ENCODE measurements at places on chromosomes 1 and 21.

GRCh38 chr1:106912131-106912530, 144.3 kb upstream of the PRMT6 start:
- DNase-seq: no peak

DNA sequence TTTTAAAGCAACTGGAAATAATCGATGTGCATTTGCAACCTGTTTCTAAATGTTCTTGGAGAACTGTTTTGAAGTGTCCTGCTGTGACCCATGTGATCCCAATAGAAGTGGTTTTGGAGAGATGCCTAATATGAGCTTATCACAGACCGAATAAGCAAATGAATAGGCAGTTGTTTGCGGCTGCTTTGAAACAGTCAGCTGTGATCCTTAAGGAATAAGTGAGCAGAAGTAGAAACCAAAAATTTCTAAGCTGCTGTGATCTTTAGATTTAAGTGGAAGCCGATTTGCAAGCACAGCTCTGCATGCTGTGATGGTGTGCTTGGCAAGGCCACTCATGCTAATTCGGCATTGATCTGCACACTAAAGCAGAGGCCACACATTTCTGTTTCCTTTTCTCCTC, 329.5 kb upstream of the DUSP10 start:
- DNase-seq: no peak

- no peak for DNase-seq
These were observed 102.3 kb downstream of the TNFSF18 start for GRCh38 chr1:172948457-172948856.

DNA sequence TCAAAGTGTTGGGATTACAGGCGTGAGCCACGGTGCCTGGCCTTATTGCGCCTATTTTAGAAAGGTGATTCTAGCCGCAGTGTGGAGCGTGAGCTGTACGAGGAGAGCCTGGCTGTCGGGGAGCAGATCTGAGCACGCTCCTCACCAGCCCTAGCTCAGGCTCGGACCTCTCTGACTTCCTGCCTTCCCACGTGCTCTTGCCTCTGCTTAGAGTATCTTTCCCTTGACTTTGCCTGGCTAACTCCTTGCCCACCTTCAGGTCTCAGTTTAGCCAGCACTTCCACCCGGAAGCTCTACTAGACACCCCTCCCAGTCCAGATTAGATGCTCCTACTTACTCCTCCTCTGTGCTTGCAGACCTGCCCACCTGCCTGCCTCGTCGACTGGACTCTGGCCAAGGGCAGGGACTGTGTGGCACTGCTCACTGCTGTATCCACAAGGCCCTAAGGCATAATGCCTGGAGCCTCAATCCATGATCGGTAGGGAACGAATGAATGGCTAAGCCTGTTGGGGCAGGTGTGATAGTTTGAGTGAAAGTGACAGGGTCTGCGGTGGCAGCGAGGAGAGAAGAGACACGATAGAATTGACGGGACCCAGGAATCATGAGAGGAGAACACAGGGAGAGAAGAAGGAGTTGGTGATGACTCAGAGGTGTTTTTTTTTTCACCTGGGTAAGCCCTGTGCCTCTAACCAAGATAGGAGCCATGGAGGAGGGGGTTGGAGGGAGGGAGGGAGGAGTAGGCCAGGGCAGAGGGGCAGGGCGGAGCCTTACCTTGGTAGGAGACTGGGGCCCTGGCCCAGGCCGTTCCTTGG, 28.1 kb upstream of the WASF2 start:
- DNase-seq: no peak

DNA sequence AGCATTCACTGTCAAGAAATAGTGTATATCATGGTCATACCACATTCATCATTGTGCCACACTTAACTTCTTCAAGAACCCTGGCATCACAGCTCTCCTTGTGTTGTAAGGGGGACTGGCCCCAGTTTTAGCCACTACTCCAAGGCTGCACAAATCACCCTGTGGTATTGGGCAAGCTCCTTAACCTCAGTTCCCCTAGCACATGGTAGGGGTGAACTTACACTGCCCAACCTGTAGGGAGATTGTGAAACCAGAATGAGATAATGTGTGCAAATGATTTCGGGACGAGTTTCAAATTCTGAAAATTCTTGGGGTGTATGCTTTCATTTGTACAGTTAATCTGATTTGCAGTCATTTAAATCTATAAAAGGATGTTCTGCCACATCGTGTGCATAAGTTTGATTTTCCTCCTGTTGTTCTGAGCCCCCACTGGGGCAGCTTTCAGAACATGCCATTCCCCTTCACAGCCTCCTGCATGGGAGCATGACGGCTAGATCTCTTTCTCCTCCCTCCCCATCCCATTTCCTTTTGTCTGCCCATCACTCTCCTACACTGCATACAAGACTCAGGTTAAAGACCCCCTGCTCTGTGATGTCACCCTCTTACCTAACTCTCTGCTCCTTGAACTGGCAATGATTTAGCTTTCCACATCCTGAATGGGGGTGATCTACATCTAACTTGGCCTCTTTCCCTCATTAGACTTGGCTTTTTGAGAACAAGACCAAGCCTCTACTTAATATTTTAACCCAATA, 290.3 kb downstream of the CHRM3 start:
- DNase-seq: no peak

GRCh38 chr1:24181619-24182018, 5.5 kb downstream of the IFNLR1 start:
- no peak for DNase-seq

- DNase-seq: no peak
These were observed 191.4 kb downstream of the AMY1C start for GRCh38 chr1:103941086-103941485.

DNA sequence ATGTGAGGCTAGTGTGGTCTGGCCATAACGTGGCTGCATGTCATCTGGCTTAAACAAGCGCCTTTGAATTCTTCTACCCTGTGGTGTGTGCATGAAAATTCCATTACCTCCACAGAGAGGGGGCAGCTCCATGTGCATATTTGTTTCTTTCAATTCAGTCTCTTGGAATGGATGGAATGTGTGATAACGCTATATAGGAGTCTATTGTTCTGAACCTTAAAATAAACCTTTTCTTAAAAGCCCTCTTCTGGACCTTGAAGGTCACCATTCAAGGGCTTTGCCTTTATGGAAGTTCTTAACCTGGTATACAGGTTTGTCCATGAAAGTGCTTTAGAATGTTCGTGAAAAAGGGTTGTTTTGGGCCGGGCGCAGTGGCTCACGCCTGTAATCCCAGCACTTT, 118.2 kb upstream of the ADGRL2 start:
- DNase-seq: no peak

GRCh38 chr1:3032371-3033039, 11.2 kb downstream of the ACTRT2 start:
- no peak for DNase-seq

GRCh38 chr1:76418531-76418930, 344.0 kb downstream of the ST6GALNAC3 start:
- no peak for DNase-seq

DNA sequence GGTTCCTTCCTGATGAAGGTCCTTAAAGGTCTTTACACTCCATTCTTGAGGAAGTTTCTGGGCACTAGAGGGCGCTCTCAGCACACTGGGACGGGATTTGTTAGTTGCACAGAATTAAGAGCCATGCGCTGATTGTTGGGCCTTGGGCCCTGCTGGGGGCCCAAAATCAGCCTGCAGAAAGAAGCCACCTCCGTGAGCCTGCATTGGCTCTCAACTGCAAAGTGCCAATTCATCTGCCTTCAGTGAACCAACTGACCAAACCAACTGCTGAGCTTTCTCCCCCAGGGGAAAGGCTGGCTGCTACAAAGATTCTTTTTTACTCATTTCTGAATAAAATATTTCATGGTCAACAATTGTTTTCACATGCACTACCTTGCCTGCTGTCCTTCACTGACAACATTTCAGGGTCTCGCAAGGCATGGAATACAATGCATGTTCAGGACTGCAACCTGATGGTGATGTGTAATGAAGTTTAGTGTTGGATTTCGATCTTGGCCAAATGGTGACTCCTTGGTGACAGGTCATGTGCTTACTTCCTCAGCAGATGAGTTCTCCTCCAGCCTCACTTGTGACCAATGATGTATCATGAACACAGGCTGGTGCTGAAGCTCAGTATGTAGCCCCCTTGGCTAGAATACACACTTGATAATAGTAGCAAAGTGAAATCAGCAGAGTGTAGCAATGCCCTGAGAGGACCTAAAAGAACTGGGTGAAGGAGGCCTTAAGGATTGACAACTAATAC, 45.7 kb upstream of the PRDX6 start:
- DNase-seq: peak; percentile 69

GRCh38 chr1:107183011-107183410, 42.2 kb downstream of the NTNG1 start:
- DNase-seq: no peak

Measured in stimulated activated CD4-positive, alpha-beta T cell treated with anti-CD3 and anti-CD28 coated beads, Interleukin-15, amount 100 ng/mL, for 1 hour (primary cell).